Testis (tissue), 5 donors: ENCODE measurements at places on chromosomes 4 and X. TPM values are rescaled to one million over a fixed set of nuclear protein-coding genes. Genes with fewer than 3 reads are reported as not detected.

DNA sequence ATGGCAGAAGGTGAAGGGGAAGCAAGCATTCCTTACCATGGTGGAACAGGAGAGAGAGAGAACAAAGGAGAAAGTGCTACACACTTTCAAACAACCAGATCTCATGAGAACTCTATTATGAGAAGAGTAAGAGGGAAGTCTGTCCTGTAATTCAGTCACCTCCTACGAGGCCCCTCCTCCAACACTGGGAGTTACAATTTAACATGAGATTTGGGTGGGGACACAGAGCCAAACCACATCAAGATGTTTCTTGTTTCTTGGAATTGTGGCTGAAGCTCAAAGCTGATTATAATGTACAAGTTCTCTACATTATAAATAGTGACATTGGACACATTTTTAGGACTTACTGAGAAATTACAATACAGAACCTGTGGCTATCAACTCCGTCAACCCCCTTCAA, 29.5 kb upstream of the TAPT1 start:
- no peak for DNase-seq
- H3K4me1 ChIP-seq = peaks cover 2% of the 10 kb centered on the region
- H3K4me3 ChIP-seq = no peak overlapping the region
- H3K36me3 ChIP-seq = no peaks in the 10 kb centered on the region
- H3K27me3 ChIP-seq = no peaks in the 10 kb centered on the region

GRCh38 chr4:83413676-83414075, 41.9 kb downstream of the HELQ start:
- no peaks in the 10 kb centered on the region for H3K36me3 ChIP-seq
- DNase-seq = no peak
- no peaks in the 10 kb centered on the region for H3K4me1 ChIP-seq
- no peak overlapping the region for H3K4me3 ChIP-seq
- no peaks in the 10 kb centered on the region for H3K27me3 ChIP-seq

GRCh38 chr4:41375561-41375960, 118.8 kb downstream of the UCHL1 start:
- no peaks in the 10 kb centered on the region for H3K36me3 ChIP-seq
- H3K27ac ChIP-seq = no peak overlapping the region
- no peaks in the 10 kb centered on the region for H3K27me3 ChIP-seq

- no peak for DNase-seq
- H3K4me3 ChIP-seq = no peak overlapping the region
- no peak overlapping the region for H3K27ac ChIP-seq
- H3K36me3 ChIP-seq = no peaks in the 10 kb centered on the region
- no peaks in the 10 kb centered on the region for H3K4me1 ChIP-seq
- no peaks in the 10 kb centered on the region for H3K27me3 ChIP-seq
These were observed 249.1 kb upstream of the FAM47A start for GRCh38 chrX:34381241-34381640.

SEL1L3 gene
- total RNA-seq = 6.9 TPM
